ENCODE measurements at places on chromosomes 1 and 21.

DNA sequence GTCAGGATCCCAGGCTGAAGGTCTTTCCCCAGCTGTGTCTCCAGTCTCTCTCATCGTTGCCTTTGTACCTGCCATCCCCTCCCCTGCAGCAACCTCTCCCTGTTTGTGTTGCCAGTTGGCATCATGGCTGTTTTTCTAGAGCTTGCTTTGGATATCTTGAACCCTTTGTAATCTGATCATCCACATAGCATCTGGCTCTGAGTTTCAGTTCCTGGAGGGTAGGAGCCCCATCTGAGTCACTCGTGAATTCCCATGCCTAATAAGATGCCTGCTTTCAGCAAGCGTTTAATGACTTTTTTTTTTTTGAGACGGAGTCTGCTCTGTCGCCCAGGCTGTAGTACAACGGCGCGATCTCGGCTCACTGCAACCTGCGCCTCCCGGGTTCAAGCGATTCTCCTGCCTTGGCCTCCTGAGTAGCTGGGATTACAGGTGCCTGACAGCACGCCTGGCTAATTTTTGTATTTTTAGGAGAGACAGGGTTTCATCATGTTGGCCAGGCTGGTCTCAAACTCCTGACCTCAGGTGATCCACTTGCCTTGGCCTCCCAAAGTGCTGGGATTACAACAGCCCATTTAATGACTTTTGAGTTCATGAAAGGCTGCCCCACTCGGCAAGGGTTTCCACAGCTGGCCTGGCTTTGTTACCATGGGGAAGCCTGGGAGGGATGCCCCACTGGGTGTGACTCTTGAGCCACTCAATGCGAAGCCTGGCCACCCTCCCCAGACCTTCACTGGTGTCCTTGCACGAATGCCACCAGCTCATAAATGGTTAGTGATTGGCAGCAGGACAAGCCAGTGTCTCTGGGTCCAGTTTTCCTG lies 11.9 kb downstream of the ALPL start:
- DNase-seq = no peak

DNA sequence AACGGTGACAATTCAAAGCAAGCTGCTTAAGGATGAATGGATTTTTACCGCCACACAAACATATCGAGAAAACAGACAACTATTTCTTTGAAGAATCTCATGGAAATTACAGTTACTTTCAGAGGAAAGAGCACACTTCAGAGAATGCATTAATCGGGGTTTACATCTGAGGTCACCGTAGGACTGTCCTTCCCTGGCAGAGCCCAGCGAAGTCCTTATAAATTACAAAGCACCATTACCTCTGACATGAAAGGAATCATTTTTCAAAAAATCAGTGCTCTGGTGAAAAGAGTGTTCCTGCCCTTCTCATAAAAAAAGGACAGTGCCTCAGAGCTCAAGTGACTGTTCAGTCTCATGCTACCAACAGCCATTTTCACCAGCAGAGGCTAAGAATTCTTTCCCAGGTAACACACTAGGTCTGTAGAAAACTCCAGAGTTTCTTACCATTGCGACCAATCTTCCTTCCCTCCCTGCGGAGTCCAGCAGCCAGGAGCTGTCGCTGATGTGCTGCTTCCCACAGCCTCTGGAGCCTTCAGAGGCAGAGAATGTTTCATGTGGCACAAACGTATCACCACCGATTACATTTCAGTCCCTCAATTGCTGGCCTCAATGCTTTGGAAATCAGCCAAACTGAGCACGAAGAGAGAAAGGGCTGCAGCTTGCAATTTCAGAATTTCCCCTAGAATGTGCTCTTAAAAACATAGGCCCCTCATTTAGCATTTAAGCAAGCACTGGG lies 75.4 kb downstream of the PLD5 start:
- no peak for DNase-seq

DNA sequence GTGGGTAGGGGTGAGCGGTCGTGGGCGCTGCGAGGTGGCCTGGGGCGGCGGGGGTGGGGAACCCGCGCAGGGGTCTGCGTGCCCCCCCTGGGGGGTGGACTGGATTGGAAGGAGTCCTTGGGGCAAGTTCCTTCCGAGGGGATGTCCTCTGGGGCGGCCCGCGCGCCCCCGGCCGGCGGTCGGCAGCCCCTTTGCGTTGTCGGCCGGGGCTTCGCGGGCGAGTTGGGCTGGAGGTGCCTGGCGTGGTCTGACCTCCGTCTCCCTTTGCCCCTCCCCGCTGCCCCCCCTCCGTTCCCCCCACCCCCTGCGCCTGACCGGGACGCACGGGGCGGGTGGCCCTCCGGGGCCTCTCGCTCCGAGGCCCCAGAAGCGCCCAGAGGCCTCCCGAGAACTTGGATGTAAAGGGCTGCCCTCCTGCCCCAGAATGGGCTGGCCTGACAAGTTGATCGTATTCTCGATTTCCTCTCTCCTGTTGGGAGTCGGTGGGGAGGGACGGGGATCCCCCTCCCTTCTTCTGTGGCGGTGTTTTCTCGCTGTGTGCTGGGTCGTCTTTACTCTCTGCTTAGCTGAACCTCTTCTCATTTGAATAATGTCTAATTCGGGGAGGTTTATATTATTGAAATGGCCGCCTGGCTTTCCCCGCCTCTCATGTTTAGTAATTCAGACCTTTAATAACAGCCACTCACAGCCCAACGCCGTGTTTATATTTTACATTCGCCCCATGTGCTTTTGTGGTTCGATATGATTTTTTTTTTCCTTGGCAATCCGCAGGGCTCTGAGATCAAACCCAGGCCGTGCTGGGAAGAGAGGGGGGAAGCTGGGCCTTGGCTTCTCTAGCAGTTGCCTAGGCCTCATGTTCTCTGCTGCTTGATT lies 1.3 kb downstream of the POU2F1 start:
- DNase-seq = no peak

- DNase-seq = no peak
Observed at GRCh38 chr21:41458559-41458958, 32.5 kb downstream of the MX1 start.

- no peak for DNase-seq
Observed at GRCh38 chr1:94769551-94769950, 50.6 kb upstream of the SLC44A3 start.

- no peak for DNase-seq
Observed at GRCh38 chr1:150551784-150552127, 2.5 kb downstream of the ADAMTSL4 start.

DNA sequence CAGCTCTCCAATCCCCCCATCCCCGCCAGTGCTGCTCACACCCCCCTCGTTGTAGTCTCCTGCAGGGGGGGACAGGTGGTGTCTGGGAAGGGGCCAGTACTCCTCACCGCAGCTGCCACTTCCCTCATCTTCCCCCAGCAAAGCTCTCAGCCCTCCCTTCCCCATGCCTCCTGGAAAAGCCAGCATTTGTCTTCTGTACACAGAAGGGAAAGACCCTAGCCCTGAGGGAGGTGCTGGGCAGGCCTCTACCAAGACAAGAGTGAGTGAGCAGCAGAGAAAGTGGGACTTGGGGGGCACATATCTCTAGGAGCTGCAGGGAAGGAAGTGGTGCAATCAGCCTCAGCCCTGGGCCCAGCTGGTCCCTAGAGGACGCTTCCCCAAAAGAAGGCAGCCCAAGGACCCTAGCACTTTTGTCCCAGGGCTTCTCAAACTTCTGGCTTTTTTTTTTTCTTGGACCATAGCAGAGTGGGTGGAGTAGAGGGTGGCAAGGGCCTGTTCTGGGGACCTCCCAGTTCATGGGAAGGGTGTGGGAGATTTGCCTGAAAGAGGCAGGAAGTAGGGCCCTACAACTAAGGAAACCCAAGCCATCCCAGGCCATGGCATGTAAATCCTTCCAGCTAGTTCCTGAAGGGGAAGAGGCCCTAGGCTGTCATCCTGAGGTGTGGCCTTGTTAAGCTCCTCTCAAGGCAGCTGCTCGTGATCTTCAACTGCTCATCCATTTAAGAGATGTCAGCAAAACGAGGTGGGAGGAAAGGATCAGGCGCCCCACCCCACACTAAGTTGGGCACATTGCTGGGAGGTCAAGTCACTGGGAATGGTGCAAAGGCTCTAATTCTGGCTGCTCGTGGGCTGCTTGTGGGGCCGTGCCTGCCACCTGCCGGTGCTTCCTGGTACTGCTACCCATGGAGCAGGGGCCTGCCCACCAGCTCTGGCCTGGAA lies 12.6 kb downstream of the ZC3H12A start:
- DNase-seq = no peak

DNA sequence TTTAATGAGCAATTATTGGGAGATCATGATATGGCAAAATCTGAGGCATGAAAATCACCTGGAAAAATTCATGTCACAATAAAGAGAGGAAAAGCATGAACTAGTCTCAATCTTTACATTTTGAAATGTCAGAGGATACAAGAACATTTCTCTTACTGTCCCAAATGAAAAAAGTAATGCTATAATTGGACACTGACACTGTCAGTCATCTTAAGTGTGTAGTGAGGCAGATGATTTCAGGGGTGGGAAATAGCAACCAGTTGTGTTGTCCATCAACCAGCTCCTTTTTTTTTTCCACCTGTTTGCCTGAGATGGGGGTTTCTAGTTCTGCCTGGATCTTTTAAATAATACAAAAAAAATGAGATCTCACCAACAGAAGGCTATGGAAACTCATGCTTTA lies 646.2 kb downstream of the KCNT2 start:
- DNase-seq = no peak

- DNase-seq = peak; percentile 9
Observed at GRCh38 chr1:62906428-62906886, 122.5 kb downstream of the ATG4C start.

DNA sequence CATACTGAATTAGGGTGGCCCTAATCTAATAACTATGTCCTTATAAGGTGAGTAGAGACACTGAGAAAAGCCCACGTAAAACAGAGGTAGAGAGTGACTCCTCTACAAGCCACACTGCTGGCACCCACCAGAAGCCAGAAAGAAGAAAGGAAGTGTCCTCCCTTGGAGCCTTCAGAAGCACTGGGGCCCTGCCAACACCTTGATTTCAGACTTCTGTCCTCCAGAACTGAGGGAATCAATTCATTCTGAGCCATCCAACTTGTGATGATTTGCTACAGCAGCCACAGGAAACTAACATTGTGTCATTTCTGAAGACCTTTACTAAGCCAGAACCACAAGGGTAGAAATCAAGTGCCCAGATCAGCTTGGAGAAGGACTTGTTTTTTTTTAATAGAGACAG lies 15.0 kb downstream of the GNB1 start:
- no peak for DNase-seq

DNA sequence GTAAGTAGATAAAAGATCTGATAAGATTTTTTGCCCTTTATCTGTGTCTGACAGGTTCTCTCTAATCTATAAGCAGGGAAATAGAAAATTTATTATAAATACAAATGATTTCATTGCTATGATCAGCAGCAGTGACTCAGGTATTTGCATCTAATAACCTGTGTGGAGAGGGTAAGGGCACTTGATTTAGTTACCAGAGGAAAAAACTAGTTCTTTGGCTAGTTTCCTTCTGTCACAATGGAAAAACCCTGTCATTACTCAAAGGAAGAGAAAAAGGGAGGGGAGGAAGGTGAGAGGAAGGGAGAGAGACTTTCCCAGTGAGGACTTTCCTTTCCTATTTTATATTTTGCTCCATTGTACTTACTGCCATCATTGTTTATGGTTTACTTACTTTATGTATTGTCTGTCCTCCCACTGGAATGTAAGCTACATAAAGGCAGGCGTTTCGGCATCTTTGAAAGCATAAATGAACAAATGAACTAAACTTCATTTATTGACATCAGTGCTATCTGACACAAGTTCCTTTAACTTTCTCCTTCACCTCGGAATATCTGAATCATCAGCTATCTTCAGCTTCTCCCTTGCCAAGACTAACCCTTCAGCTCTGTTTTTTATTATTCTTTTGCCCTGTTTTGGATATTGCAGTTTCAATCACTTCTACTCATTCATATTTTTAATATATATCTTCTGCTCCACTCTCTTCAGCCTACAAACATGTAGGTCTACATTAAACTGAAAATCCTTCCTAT lies 34.9 kb downstream of the WDR3 start:
- DNase-seq = no peak

DNA sequence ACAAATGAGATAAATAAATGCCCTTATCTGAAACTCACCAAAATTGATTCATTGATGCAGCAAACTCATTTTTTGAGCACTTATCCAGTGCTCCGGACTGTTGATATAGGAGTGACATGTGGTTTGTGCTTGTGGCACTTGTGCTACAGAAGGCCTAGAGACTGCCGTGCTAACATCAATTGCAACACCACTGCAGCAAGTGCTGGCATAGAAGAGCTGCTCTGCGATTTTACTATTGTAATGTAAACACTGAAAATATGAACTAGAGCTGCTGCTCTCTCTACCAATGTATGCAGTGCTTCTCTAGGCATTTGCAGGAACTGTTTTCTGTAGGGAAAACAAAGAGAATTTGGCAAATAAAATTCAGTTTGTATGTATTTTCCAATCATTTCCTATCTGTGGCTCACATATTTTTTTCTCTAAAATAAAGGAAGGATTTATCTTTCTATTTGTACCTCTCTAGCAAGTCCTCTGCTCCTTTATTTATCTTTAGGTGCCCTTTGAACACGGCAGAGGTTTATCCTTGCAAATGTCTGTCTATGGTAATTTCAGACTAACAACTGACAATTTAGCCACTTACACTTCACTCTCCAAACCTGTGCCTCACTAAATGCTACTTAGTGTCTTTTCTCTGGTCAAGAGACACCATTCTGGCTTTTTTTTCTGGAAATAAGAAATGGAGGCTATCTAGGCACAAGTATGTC lies 409.5 kb upstream of the ADGRL2 start:
- DNase-seq = no peak

- no peak for DNase-seq
Observed at GRCh38 chr1:177648731-177649265, 321.1 kb downstream of the SEC16B start.

- no peak for DNase-seq
Observed at GRCh38 chr1:246121533-246121932, 385.5 kb downstream of the SMYD3 start.

GRCh38 chr1:12097321-12097720 lies 34.2 kb downstream of the TNFRSF8 start:
- DNase-seq = no peak

DNA sequence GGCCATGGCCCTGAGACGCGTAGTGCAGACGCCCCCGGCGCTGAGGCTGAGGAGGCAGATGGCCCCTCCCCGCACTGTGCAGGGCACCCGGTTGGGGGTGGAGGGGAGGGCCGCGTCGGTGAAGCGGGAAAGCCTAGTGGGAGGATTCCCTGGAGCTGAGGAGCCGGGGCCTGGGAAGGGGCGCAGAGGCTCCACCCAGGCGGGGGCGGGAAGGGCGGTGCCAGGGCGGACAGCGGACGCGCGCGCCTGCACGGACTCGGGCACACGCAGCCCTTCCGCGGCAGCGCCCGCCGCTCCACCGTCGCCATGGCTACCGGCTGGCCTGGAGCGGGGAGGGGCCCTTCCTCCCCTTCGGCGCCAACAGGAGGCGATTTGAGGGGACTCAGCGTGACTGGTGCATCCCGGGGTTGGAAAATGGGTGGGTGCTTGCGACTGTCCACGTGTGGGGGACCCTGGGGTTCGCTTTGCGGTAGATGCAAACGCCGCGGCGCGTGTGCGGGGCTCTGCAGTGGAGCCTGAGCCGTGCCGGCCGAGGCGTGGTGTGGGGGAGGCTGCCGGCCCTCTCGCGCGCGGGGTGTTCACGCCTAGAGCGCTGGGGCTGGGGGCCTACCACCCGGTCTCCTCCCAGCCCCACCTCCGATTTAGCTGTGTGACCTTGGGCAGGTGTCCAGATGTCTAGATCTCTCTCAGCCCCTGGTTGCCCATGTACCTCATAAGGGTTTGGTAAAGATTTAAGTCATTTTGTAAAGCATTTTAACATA lies 35.1 kb downstream of the PTPRF start:
- no peak for DNase-seq

GRCh38 chr21:36478941-36479340 lies 981 bp downstream of the CLDN14 start:
- no peak for DNase-seq

Data from retinal pigment epithelial cell (primary cell).